Right ventricle myocardium inferior (tissue), 1 donor: ENCODE measurements at places on chromosomes 6 and 20. TPM values are rescaled to one million over a fixed set of nuclear protein-coding genes. Genes with fewer than 3 reads are reported as not detected.

The LTB gene
- 1.6 TPM for total RNA-seq

The SMIM26 gene
- 111 TPM for total RNA-seq

The ANKEF1 gene
- total RNA-seq: 1.1 TPM

DNA sequence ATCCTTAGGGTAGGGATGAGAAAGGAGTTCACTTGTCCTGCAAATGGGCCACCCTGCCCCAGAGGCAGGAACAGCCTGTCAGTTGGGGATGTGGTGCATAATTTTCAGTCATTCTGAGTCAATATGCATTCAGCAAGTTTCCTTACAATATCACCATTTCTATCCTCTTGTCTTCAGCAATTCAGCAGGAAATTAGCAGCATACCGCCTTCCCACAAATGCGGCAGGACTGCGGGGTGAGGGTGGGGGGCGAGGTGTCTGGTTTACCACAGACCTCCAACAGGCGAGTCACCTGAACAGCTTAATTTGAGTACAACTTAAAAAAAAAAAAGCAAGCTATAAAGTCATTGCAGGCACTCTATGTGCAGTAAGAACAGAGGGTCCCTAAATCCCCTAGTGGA is 126.8 kb downstream of the MAP3K7 start:
- DNase-seq: no peak

DNA sequence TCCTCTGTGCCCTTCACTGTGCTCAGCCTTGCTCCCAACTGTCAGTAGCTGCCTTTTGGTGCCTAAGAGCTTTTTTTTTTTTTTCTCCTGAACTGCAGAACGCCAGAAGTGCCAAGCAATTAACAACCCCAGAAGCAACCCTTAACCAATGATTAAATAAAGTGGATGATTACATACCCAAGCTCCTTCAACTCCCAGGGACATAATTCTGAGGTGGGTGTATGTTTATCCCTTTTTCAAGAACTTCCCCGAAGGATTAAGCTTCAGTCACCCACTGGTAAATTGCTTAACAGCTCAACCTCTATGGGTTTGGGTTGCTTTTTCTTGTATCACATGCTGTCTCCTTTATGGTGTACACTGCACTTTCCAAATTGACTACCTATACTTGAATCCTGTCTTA is 41.1 kb downstream of the KLHL31 start:
- no peak for DNase-seq

- DNase-seq: peak; percentile 55
Measured at GRCh38 chr20:62618611-62619529, 23.4 kb upstream of the SLCO4A1 start.

- DNase-seq: no peak
Measured at GRCh38 chr6:107813555-107814194, 10.4 kb downstream of the SCML4 start.

The NRSN2 gene
- 19.8 TPM for total RNA-seq

GRCh38 chr6:105235155-105235554 is 55.3 kb upstream of the POPDC3 start:
- no peak for DNase-seq

GRCh38 chr6:129843573-129843972 is 17.5 kb downstream of the TMEM244 start:
- DNase-seq: no peak

DNA sequence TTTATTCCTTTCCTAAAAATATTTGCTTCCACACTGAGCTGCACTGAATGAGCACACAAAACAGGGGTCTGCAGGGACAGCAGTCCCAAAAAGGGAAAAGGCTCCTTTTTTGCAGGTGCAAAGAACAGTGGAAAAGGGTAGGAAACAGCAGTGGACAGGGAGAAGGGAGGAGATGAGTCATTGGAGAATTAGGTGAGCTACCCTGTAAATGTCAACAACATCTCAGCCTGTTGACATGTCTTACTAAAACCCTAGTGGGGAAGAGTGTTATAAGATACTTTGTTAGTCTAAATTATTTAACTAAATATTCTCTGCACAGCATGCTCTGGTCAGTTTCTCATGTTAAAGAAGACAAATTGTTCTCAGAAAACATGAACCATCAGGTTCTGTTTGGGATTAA is 151.5 kb upstream of the FBXL4 start:
- no peak for DNase-seq

The PLCB1 gene
- 7.2 TPM for total RNA-seq

- DNase-seq: no peak
Measured at GRCh38 chr6:148455674-148456558, 113.3 kb downstream of the SASH1 start.

DNA sequence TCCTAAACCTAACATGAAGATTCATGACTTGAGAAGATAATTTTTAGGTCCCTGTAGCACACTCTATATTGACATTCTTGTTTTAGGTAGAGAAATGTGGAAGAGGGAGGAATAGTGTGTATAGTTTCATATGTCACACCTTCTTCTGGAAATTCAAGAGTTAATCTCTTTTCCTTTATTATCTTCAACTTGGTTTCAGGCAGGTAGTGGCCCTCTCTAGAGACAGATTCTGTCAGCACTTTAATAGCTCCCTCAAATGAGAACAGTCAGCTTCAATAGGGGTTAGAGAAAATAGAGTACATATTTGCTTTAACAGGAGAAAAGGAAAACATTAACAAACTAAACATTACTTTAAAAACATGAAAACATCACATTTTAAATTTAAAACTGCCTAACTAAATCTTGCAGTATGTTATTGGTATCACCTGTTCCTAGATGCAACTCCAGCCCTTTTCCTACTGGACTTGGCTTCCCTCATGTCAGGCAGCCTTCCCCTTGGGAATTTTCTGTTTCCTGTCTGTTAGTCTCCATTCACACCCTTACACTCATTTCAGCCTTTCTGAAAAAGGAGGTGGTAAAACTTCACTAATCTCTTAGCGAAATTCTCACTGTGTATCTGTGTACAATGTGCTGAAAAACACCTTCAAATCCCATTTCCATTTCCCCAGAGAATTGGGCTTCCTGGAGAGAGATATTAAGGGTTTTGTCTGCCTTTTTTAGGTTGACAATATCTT is 192.3 kb upstream of the RNF217 start:
- DNase-seq: no peak

DNA sequence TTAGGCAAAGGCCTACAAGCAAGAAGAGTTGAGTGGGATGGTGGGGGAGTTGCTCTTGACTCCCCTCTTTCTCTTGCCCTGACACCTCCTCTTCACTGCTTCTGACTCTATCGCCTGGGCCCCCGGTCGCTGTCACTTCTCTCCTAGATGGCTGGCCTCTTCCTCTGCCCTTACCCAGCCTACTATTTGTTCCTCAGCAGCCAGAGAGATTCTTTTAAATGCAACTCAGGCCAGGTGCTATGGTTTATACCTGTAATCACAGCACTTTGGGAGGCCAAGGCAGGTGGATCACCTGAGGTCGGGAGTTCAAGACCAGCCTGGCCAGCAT is 4.3 kb upstream of the PDYN start:
- no peak for DNase-seq

The TP53TG5 gene
- 0.73 TPM for total RNA-seq

The PSORS1C1 gene
- 1.9 TPM for total RNA-seq

DNA sequence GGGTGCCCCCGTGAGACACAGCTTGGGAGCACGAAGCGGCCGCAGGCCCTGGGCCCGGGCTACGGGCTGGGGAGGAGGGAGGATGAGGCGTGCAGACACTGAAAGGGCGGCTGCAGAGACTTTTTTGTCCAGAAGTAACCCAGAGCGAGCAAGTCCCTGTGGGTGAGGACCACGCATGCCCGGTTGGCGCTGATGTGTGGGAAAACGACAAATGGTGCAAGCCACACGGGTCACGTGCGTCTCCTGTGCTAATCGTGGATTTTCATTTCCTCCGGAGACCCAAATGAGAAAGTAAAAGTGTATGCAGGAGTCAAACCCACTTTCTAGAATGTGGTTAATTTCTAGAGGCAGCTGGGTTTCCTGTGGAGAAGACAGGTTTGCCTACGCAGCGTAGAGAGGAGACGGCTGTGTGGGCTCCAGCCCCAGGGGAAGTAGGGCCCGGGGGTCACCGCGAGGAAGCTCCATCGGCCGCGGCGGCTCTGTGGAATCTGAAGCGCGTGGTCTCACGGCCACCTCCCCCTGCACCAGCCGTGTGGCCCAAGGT is 19.0 kb downstream of the DLL1 start:
- no peak for DNase-seq

- peak; percentile 69 for DNase-seq
Measured at GRCh38 chr20:62355516-62355877, 11.6 kb downstream of the LAMA5 start.

DNA sequence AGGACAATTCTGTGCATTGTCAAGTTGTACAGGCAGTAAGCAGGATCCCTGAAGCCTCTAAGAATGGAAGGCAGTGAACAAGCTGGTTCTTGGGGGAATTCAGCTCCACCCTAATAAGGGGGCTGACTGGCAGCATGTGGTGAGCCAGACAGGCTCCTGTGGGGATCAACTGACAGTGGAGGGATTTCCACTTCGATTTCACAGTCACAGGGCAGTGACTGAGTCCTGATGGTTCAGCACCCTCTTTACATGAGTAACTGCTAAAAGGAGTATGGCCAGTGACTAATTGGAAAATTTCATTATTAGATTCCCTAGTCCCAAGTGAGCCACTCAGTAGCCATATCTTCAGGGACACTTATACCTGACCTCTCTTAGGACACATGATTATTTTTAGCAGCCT is 78.4 kb downstream of the NDUFAF5 start:
- no peak for DNase-seq

The CDH4 gene
- 0.08 TPM for total RNA-seq

The HRH3 gene
- total RNA-seq: not detected
